Central memory CD8-positive, alpha-beta T cell (primary cell): ENCODE measurements at places on chromosomes 16 and 17.

DNA sequence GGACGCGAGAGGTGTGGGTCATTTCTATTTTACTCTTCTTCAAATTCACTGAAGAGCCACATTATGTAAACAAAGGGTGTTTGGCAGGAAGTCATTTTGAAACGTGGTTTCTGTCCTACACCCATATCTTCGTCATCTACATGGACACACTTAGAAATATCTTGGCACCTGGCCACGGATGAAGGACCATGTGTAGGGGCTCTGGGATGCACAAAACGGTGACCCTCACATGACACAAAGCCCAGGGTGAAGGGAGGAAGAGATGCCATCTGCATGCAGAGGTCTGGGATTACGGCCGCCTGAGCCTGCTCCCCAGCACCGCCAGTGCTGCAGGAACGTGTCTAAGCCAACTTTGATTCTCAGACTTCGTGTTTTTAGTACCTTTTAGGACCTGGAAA, 130.2 kb upstream of the CHMP6 start:
- no peak for DNase-seq

- DNase-seq = no peak
Observed at GRCh38 chr17:57406131-57406980, 150.0 kb downstream of the MSI2 start.

DNA sequence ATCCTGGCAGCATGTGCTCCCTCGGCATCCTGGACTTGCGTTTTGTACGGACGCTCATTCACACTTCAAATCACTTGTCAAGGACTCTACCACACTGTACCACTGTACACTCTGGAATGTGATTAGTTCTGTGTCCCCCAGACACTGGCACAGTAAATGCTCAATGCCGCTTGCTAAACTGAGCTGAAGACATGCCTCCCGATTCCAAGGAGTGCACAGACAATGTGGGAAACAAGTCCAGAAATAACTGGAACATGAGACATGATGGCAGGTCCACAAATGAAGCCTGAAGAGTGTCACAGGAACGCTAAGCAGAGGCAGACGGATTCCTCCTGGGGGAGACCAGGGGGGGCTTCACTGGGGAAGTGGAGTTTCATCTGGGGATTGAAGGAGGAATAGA, 22.1 kb downstream of the HIC1 start:
- no peak for DNase-seq

GRCh38 chr17:40818343-40818732, 4.1 kb downstream of the KRT10 start:
- no peak for DNase-seq

DNA sequence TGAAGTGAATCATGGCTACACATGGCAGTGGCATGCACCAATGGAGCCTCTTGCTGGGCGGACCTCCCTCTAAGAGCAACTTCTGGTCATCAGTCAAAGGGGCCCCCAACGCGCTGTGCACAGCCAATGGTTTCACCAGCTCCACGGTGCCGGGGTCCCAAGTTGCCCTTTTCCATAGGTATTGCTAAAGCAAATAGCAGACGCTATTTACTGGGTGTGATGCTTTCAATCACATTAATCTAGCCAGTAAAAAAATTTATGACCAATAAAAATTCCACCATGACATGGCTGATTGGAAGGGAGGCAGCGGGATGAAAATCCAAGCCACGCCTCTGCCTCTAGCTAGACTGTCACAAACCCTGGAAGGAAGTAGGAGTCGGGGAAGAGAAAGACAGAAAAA, 680.3 kb upstream of the SOX9 start:
- DNase-seq = no peak

- DNase-seq = no peak
Observed at GRCh38 chr16:69775563-69775962, 13.4 kb downstream of the WWP2 start.

DNA sequence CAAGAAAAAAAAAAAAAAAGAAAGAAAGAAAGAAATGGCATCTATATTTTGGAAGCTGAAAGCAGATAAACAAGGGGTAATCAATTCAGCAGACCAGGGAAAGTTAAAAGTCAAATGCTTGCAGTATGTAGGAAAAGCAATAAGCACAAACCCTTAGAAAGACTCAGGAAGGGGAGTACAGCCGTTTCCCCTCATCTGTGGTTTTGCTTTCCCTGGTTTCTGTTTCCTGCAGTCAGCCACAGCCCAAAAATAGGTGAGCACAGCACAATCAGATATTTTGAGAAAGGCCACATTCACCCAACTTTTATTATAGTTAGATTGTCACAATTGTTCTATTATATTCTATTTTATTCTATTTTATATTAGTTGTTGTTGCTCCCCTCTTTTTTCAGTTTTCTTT, 14.4 kb upstream of the ALOX12 start:
- DNase-seq = no peak

- no peak for DNase-seq
Observed at GRCh38 chr16:89506113-89506504, 2.1 kb upstream of the SPG7 start.

GRCh38 chr16:28526201-28527099, 12.3 kb downstream of the NUPR1 start:
- DNase-seq = no peak

- no peak for DNase-seq
Observed at GRCh38 chr17:43327834-43328420, 70.9 kb upstream of the ARL4D start.

DNA sequence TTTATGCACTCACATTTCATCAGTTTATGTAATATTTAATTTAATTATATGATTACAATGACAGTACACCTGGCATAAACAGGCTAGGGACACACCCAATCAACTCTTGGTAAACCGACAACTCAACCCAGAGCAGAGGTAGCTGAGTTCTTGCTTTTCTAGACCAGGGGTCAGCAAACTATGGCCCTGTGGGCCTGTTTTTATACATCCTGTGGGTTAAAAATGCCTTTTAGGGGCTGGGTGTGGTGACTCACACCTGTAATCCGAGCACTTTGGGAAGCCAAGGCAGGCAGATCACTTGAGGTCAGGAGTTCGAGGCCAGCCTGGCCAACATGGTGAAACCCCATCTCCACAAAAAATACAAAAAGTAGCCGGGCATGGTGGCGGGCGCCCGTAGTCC, 99.2 kb upstream of the TMEM97 start:
- no peak for DNase-seq
